CD4-positive, alpha-beta T cell treated with Interleukin-15 for 1 hour (primary cell): ENCODE measurements at places on chromosomes 16 and 17.
A peak's percentile ranks its signal among the peaks of the same experiment; 100 is the strongest.

- DNase-seq, result no peak
Measured at GRCh38 chr16:63223851-63224250, 1187.6 kb upstream of the CDH8 start.

DNA sequence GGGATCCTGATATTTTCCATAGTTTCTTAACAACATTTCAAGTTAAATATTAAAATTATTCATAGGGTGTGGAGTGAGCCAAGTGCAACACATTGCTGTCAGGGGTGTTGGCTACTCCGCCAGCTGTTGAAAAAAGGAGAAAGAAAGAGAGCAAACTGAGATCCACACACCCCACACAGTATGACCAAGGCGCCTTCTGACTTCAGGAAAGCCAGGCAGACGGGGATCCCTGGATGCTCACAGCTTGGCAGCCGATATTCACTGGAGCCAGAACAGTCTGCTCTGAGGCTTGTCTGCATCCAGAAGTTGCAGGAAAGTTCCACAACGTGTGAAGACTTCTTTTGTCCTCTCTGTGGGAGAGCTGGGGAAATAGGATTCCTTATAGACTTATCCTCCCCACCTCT lies 9.3 kb downstream of the CHD9NB start:
- DNase-seq, result no peak

- DNase-seq, result no peak
Measured at GRCh38 chr17:2563543-2563942, 29.9 kb upstream of the PAFAH1B1 start.

GRCh38 chr16:7938175-7938574 lies 605.5 kb downstream of the RBFOX1 start:
- no peak for DNase-seq

GRCh38 chr17:16428098-16428882 lies 12.9 kb downstream of the TRPV2 start:
- peak; percentile 30 for DNase-seq

DNA sequence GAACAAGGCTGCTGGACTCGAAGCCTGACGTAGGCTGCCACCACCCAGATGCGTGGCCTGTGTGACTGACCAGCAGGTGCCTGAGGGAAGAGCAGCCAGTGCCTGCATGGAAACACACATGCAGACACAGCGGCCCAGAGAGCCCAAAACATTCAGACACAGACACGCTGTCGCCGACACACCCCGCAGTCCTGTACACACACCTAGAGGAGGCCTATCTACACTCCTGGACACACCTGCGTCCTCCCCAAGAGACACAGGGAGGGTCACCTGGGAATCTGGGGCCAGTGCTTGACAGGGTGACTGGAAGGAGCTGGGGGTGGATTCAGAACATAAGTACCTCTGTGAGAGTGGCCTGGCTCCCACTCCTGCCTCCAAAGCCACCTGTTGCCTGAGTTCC lies 6.1 kb upstream of the TSPOAP1 start:
- DNase-seq, result no peak
